ENCODE measurements at places on chromosomes 5 and 9.

DNA sequence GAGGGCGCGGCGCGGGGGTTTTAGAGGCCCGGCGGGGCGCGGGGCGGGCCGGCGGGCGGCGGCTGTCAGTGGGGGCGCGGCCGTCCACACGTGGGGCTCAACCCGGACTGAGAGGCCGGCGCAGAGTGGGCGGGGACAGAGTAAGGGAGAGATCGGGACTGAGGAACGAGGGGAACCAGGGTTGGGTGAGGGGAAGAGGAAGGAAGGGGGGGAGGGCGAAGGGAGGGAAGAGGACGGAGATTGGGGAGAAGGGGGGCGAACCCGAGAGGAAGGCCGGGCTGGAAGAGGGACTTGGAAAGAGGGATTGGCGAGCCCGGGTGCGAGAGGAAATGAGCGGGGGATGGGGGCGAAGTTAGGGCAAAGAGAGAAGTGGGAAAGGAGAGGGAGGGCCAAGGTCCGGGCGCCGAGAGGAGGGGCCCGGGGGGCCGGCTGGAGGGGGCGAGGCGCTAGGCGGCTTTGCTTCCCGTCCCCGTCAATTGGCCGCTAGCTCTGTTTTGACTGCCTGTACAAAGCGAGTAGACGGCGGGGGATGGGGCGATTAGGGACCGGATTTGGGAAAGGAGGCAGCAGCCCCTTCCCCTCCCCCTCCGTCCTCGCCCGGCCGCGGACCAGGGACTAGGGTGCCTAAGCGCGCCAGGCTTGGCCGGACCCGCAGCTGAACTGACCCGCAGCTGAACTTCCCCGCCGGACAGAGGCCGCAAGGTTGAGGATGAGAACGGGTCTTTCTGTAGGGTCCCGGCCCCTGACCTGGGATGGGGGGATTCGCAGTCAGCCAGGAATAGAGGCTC lies 399 bp upstream of the FBN2 start:
- no peak for DNase-seq

GRCh38 chr5:9617221-9617620 lies 12.9 kb downstream of the TAS2R1 start:
- no peak for DNase-seq

- DNase-seq: no peak
Observed at GRCh38 chr5:170076211-170076610, 29.5 kb upstream of the FOXI1 start.

DNA sequence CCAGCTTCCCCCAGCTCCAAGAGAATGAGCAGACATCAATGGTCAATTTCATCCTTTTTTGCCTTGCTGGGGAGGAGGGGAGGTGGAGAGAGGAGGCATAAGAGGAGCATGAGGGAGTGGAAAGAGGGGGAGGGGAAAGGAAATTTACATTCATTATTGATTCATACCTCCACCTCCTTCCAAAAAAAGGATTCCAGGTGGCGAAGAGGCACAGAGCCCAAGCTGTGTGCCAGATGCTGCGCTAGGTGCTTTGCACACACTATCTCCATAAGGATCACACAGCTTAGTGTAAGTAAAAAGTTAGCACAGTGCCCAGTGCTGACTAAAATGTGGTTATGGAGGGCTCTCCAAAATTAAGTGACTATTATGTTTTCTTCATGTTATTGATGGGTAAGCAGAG lies 11.0 kb downstream of the ASTN2 start:
- no peak for DNase-seq

- DNase-seq: no peak
Observed at GRCh38 chr9:71941998-71942567, 30.6 kb downstream of the C9orf85 start.

DNA sequence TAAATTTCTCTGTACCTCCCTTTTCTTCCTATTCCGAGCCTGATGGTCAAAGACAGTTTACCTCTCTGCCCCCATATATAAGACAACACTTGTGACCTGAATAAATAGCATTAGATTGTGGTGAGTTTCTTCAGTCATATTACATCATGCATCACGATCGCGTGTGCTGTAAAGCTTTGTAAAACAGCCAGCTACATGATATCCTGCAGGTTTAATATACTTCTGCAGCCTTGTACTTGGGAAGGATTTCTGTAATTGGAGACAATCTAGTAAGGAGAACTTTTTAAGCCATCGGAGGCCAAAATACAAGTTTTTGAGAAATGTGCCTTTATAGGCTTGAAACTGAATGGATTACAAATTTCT lies 711.8 kb upstream of the WWC1 start:
- DNase-seq: no peak

GRCh38 chr5:137627293-137627692 lies 108.6 kb downstream of the KLHL3 start:
- DNase-seq: no peak

GRCh38 chr5:42791151-42791550 lies 20.5 kb downstream of the SELENOP start:
- no peak for DNase-seq

DNA sequence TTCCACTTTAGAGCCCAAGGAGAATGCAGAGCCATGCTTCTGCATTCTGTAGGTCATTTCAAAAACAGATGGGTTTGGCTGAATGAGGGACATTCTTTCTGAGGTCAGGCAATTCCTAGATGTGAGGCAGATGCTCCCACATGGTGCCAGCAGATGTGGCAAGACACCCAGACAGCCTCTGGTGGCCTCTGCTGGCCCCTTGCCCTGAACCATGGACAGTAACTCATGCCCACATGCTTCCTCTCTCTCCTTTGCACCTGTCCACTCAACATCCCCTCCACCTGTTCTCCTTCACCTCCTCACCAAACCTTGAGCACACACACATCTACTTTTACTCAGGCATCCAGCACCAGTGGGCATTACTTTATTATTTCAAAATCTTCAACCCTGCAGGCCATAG lies 252.3 kb downstream of the DNAH5 start:
- DNase-seq: no peak

DNA sequence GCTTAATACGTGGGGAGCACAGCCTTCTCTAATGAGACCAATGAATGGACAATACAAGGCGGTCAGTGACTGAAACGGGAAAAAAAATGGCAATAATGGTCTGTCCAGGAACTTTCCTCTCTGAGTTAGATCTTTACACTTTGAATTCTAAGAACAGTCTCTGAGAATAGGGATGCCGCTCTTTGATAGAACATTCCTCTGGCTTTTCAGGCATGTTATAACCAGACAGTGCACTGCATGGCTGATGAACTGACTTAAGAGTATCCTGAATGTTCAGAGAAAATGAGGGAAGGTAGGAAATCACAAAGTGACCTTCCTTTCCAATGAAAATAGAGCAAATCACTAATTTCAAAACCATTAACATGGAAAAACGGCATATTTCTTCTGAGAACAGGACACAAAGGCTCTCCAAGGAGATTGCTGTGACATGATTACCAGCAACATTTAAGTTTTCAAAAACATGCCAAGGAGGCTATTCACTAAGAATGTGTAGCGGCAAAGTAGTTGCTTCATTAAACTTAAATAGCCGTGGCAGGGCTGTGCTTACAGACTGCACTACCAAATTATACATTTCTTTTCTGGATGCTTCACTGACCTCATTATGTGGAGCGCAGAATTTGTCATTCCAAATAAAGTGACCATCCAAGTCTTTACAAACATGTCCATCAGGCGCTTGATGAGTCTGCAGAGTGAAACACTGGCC lies 105.9 kb downstream of the MARCHF3 start:
- no peak for DNase-seq

GRCh38 chr9:134360897-134361296 lies 34.6 kb downstream of the RXRA start:
- DNase-seq: no peak

DNA sequence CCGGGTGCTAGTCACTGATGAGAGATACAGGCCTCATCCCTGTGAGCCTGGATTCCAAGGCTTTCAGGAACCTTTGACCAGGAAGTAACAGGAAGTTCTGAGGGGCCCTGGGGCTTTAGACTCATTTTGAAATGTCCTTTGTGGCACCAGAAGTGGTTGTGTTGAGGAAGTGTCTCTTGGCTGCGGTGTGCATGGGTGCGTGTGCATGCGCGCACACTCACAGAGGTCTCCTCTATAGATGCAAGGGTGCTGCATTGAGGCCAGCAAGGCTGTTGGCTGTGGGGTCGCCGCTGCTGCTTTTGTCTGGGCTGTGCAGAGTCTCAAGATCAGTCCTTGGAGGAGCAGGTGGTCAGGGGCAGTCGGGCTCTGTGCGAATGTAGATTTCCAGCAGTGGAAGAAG lies 7.6 kb downstream of the RAB24 start:
- DNase-seq: no peak

GRCh38 chr5:179880066-179880650 lies 21.5 kb upstream of the MRNIP start:
- no peak for DNase-seq

DNA sequence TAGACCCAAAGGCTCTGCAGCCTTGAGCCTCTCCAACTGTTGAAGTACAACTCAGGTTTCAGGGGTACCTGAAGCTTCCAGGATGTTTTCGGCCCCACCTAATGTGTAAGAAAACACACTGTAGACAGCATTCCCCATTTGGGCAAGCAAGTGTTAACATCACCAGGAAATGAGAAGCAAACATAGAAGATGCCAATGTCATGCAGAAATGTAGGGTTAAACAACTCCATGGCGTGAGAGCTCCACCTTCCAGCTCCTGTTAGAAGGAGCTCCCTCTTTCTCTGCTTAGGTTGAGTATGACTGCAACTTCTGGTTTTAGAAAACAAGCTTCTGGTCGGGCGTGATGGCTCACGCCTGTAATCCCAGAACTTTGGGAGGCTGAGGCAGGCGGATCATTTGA lies 31.0 kb upstream of the DENND1A start:
- no peak for DNase-seq

- DNase-seq: no peak
Observed at GRCh38 chr5:83683836-83684235, 36.8 kb downstream of the HAPLN1 start.

DNA sequence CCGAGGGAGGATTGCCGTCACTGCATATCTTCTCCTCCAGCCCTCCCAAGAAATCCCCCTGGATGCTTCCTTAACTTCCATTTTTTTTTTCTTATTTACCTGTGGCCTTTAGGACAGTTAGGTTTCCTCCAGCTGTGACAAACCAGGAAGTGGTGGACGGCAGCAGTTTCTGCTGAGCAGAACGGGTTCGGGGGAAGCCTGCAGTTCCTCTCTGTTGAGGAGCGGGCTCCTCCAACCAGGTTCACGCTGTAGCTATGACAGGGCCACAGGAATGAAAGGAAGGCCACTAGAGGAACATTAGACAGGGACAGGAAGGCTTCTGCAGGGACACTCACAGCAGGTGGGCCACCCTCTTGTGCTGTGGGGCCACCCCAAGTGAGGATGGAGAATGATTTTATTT lies 76.7 kb upstream of the SYK start:
- no peak for DNase-seq

DNA sequence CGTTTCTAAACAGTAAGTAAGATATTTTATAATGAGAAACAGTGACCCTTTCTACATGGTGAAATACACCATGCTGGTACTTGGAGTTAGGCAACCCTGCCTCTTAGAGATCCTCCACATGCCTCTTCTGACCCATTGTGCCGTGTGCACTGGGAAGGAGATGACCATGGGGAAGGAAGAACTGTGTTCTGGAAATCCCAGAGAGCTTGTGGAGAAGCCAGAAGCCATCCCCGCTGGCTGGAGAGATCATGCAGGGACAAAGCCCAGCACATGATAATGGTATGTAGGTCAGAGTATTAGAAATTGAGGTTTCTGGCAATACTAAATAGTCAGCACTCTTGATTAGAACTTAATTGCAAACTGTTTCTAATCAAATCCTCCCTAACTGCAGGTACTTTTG lies 307.3 kb downstream of the FBXL7 start:
- DNase-seq: no peak

DNA sequence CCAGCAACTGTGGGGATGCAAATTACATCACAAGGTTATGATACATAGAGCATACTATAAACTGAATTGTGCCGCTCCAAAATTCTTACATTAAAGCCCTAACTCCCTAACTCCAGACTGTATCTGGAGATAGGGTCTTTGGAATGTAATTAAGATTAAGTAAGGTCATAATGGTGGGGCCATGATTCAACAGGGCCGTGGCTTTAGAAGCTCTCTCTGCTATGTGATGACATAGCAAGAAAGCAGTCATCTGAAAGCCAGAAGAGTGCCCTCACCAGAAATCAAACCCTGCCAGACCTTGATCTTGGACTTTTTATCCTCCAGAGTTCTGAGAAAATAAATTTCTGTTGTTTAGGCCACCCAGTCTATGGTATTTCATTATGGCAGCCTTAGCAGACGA lies 123.9 kb downstream of the FBXL17 start:
- DNase-seq: no peak

GRCh38 chr9:9337129-9337528 lies 1275.7 kb downstream of the PTPRD start:
- DNase-seq: no peak

- no peak for DNase-seq
Observed at GRCh38 chr5:92963800-92964199, 617.2 kb downstream of the NR2F1-AS1 start.

DNA sequence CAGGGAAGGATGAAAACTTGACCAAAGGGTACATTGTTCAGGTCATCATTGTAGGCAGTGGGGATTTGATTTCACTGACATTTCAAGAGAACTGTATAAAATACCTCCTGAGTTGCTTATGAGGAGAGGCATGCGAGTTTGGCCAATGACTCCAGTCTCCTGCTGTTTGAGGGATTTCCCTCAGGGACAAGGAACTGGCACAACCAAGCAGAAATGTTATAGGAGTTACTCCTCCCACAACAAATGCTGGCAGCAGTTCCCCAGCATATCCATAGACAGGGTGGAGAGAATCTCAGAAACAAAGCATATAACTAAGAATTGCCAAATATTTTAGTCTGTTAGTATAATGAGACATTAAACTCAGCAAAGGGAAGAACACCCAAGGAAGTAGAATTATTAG lies 47.2 kb upstream of the FBXL7 start:
- no peak for DNase-seq

DNA sequence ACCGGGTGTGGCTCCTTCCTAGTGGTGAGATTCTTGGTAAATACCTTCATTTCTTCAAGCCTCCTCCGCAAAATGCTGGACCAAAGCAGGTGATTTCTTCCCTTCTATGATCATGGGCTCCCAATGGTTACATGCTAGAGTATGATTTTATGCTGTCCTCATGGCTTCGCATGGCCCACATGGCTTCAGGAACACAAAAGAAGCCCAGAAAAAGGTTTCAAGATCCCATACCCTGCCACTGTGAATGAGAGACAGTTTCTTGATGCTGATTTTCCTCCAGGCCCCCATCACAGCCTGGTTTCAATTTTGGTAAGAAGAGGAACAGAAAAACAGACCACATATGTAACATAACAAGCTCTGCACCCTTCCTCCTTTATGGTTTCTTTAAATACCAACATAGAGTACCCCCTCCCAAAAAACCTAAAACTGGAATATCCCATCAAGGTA lies 2.4 kb upstream of the RXFP3 start:
- DNase-seq: no peak

- no peak for DNase-seq
Observed at GRCh38 chr9:37034305-37034937, 353 bp upstream of the PAX5 start.

- DNase-seq: peak; percentile 9
Observed at GRCh38 chr9:113599646-113600022, 136.1 kb downstream of the RGS3 start.

- DNase-seq: no peak
Observed at GRCh38 chr9:75109210-75109839, 21.0 kb downstream of the OSTF1 start.
